ENCODE measurements at places on chromosomes 1 and 21.

DNA sequence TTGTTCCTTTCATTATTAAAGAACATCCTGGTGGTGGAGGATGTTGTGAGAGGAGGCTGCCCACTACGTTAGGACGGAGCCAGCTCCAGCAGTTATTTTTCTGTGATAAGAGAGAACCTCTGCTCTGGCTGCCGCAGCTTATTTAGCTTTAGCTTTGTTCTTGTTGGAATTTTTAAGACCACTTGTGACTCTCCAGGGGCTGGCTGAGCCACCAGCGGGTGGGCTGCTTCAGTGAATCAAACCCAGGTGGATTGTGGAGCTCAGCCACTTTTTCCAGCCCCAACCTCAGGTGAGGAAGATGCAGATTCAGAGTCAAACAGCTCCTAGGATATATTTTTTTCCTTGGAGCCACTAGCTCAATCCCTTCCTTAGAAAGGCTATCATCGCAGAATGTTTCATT, 83.1 kb upstream of the CTTNBP2NL start:
- no peak for DNase-seq

- DNase-seq: no peak
Measured at GRCh38 chr1:115170377-115170776, 81.1 kb upstream of the TSPAN2 start.

GRCh38 chr1:48025076-48025475, 27.9 kb upstream of the TRABD2B start:
- no peak for DNase-seq

GRCh38 chr1:231619257-231619634, 7.3 kb upstream of the DISC1 start:
- no peak for DNase-seq

DNA sequence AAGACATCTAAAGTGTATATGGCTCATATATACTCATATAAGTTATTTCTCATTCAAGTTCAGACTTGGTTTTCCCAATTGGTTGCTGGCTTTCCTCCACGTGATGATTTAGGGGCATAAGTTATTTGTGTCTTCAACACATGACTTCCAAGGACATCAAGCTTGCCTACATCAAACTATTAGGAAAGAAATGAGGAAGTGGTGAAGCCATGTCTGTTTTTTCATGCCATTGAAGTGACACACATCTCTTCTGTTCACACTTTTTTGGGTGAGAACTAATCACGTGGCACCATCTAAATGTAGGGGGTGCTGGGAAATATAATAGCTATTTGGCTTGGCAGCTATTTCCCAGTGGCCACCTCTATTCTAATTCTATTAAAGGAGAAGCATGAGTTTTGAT, 282.1 kb downstream of the OMA1 start:
- no peak for DNase-seq
